ENCODE measurements at places on chromosomes 6 and 20.

DNA sequence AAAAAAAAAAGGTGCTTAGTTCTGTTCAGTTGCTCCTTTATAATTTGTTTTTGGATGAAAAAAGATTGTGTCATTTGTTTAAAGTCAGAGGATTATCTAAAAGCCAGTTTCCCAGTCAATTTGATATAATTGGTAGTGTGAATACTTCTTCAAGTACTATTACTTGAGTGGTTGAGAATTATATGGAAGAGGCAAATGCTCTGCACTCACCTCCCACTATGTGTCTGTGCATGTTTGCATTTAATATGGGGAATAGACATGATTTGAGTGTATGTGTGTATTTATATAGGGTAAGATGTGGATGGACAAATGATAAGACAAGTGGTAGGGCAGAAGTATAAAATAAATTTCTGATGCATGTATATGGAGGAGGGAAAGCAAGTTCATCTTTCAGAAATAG is 15.8 kb downstream of the GJA1 start:
- no peak for DNase-seq

GRCh38 chr6:110356778-110357177 is 1.4 kb downstream of the METTL24 start:
- no peak for DNase-seq

DNA sequence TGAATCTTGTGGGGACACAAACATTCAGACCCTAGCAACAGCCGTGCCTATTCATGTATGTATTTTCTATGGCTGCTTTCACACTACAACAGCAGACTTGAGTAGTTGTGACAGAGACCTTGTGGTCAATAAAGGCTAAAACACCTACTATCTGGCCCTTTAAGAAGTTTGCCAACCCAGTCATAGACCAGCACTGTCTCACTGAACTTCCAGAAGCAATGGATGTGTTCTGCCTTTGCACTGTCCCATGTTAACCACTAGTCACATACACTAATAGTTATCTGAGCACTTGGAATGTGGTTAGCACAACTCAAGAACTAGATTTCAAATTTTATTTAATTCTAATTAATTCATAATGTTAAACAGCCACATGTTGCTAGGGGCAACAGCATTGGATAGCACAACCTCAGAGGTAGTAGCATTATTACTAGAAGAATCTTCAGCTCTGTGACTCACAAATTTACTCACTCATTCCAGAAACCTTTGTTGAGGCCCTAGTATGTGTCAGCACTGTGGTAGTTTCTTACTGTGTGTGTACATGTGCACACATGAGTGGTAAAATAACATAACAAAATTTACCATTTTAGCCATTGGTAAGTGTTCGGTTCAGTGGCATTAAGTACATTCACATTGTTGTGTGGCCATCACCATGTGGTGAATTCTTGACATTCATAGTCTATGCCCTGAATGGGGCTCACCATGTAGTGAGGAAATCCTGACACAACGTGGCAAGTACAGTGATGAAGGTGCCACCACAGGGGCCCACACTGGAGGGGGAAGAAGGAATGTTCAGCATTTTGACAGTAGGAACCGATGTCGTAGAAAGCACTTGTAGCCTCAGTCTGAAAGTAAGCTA is 107.3 kb downstream of the CEP57L1 start:
- no peak for DNase-seq

DNA sequence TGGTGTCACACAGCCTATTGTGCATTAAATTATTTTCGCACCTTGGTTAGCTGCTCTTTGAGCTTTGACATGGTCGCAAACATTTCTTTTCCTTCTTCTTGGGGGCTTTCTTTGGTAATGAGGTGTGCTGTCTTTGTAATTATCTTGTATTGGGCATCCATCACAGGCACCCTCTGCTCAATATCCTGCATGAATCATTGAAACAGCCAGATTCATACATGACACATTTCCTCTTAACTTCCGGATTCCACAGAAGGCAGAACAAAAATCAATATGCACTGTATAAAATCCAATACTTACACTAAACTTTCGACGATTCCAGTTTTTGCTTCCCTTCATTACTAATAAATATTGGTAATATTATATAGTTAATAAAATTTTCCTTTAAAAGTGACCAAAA is 175.6 kb downstream of the SYNE1 start:
- no peak for DNase-seq

DNA sequence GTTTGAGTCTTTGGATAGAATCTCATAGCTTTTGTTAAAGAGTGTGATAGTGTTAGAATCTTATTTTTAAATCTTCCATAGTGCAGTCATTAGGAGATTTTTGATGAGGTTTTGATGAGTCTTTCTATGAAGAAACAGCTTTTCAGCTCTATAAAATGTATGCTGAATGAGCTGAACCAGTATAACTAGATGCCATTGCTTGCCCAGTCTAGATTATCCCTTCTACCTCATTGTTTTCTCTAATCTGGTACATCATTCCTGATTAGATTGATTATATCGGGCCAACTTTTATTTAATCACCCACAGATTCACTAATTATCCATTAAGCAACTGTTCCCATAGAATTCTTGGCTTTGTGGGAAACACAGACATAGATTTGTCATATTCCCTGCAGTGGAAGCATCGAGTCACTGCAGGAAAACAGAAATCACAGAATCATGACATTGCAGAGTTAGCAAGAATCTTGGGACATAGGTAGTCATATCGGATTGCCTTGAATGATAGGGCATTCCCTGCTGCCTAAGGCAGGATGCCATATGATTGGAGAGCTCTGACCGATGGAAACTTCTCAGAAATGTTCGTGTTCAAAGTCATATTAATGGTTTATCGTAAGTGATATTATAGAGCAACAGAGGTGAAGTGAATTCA is 882.7 kb upstream of the FLRT3 start:
- no peak for DNase-seq

All from renal cortex interstitium (tissue), 15 donors.